ENCODE measurements at places on chromosomes 3 and 15.

- peak; percentile 37 for ATAC-seq
Observed at GRCh38 chr3:24048843-24049242, 103.8 kb downstream of the NR1D2 start.

- no peak for ATAC-seq
Observed at GRCh38 chr3:12601072-12601471, 44.2 kb downstream of the MKRN2 start.

GRCh38 chr15:89352476-89352875 is 17.9 kb upstream of the POLG start:
- ATAC-seq: no peak

- ATAC-seq: no peak
Observed at GRCh38 chr3:151281671-151282324, 3.5 kb upstream of the P2RY14 start.

- ATAC-seq: no peak
Observed at GRCh38 chr3:194910414-194910984, 224.8 kb downstream of the FAM43A start.

Measured in gastroesophageal sphincter (tissue), 4 donors.